ENCODE measurements at places on chromosomes 11 and 22. TPM values are rescaled to one million over a fixed set of nuclear protein-coding genes. Genes with fewer than 3 reads are reported as not detected.
A peak's percentile ranks its signal among the peaks of the same experiment; 100 is the strongest.

DNA sequence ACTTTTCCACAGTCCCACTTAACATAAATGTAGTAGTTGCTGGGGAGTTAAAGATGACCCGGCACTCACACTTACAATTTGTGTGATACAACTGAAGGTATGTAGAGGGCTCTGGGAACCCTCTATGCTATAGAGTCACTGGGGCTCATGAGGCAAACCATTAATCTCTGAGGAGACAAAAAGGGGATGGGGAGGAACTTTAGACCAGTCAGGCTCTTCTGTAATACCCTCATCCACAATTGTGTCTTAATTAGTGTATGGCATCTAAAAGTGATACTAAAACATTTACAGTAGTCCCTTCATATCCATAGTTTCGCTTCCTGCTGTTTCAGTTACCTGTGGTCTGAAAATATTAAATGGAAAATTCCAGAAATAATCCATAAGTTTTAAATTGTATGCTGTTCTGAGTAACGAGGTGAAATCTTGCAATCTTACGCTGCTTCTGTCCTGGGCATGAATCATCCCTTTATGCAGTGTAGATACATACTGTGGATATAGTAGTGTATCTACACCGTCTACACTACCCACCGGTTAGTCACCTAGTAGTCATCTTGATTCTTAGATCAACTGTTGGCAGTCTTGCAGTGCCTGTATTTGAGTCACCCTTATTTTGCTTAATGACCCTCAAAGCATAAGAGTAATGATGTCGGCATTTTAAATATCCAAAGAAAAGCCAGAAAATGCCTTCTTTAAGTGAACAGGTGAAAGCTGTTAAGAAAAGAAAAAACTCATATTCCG lies 12.2 kb downstream of the CBL start:
- no peak for DNase-seq

DNA sequence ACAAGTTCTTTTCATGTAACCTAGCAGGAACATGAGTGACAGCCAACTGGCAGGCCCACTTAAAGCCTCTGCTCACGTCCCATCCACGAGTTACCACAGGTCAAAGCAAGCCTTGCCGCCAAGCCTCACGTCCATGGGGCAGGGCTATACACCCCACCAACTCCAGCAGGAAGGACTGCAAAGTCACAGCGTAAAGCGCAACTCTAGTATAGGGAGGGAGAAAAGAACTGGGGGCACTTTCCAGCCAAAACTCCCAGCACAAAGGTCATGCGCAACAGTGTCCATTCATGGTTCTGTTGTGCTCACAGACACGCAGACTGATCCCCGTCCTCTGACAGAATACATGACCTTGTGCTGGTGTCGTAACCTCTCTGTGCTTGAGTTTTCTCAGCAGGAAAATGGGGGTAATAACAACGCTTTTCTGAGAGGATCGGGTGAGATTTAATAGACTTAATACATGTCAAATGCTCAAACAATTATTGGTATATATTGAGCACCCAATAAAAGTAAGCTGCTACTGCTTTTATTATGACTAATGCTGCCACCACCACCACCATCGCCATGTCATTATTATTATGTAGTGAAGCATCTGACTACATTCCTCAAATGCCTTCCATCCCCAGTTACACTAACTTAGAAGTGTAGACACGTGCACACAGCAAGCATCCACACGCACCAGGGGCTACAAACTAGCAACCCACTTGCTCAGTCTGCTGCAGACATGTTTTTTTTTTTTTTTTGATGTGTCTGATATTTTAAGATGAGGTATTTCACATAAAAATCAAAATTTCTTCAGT lies 104.4 kb upstream of the PARVA start:
- peak; percentile 41 for DNase-seq

ACTN3 gene
- polyA plus RNA-seq = 0.09 TPM

- DNase-seq = no peak
These were observed 40.4 kb downstream of the FLI1 start for GRCh38 chr11:128734103-128734831.

DNA sequence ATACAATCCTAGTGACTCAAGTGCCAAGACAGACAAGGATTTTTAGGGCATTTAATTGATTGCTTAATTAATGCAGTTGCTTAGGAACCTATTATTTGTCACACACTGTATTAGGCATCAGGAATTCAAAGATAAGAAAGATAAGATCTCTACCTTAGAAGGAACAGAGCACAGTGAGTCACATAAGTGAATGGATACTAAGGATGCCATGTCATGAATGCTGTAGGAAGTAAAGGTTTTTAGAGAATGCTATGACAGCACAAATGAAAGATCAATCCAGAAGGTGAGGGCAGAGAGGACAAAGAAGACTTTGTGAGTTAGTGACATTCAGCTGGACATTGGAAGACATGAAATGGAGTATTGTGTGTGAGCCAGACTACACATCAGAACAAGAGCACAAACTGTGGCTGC lies 147.9 kb upstream of the DDI1 start:
- no peak for DNase-seq

MUC5AC gene
- under 0.01 TPM for polyA plus RNA-seq

DNA sequence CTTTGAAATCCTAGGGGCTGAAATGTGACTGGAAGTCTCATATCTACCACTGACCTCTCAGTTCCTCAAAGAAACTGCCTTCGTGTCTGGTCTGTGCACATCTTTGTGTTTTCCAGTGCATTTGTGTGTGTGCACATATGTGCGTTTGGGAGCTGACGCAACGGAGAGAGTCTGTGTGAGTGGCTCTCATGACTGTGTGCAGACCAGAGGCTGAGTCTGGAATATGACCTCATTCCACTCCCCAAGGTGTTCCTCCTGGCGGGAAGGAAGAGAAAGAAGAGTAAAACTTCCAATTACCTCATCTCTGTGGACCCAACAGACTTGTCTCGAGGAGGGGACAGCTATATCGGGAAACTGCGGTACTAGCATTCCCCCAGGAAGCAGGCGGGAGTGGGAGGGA lies 16.5 kb downstream of the TUB start:
- DNase-seq = no peak

GRCh38 chr11:100777736-100778135 lies 90.6 kb downstream of the ARHGAP42 start:
- DNase-seq = no peak

GRCh38 chr11:49995565-49995964 lies 13.2 kb upstream of the OR4C12 start:
- peak; percentile 73 for DNase-seq

GRCh38 chr11:88039476-88040147 lies 135.6 kb downstream of the RAB38 start:
- DNase-seq = no peak

MS4A2 gene
- not detected for polyA plus RNA-seq

DNA sequence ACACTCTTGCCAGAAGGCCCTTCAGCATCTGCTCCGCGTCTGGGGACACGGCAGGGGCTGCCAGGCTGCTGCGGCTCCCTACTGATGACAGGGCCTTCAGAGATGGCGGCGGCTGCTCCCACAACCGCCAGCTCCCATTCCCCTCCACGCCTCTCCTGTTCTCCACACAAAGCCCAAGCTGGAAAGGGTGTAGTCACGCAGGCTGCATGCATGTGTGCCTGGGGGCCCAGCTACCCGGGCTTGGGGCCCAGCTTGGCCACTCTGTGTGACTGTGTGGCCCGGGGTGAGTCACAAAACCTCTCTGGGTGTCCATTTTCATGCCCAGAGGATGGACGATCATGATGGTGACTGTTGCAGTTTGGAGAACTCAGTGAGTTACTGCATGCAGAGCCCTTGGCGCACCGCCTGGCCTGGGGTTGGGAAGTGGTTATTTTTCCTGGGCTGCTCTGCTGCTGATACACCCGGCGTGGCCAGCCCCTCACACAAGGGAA lies 31.7 kb upstream of the PARVB start:
- DNase-seq = no peak

- no peak for DNase-seq
These were observed 77.2 kb downstream of the PISD start for GRCh38 chr22:31584804-31585160.
